ENCODE measurements at places on chromosomes 6 and 20. TPM values are rescaled to one million over a fixed set of nuclear protein-coding genes. Genes with fewer than 3 reads are reported as not detected.

DNA sequence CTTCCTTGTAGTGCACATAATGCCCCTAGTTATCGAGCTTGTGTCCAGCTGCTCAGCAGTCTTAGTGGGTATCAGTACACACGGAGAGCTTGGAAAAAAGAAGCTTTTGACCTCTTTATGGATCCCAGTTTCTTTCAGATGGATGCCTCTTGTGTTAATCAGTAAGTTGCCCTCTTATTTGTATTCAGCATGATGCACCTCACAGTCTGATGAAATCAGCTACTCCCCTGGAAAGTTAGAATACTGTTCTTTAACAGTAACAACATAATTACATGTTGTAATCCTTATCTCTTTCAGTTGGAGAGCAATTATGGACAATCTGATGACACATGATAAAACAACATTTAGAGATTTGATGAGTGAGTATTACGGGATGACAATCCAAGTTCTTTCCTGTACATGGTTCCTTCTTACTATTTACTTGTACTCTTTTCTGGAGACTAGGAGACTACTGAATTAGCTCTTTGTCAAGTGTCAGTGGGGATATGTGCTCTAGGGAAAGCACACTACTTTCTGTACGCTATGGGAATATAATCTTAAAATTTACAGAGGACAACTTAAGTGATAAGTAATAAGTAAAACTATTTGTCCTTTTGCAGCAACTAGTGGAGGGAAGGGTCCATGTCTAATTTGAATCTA is 39.1 kb downstream of the PGM3 start:
- DNase-seq, result no peak

DNA sequence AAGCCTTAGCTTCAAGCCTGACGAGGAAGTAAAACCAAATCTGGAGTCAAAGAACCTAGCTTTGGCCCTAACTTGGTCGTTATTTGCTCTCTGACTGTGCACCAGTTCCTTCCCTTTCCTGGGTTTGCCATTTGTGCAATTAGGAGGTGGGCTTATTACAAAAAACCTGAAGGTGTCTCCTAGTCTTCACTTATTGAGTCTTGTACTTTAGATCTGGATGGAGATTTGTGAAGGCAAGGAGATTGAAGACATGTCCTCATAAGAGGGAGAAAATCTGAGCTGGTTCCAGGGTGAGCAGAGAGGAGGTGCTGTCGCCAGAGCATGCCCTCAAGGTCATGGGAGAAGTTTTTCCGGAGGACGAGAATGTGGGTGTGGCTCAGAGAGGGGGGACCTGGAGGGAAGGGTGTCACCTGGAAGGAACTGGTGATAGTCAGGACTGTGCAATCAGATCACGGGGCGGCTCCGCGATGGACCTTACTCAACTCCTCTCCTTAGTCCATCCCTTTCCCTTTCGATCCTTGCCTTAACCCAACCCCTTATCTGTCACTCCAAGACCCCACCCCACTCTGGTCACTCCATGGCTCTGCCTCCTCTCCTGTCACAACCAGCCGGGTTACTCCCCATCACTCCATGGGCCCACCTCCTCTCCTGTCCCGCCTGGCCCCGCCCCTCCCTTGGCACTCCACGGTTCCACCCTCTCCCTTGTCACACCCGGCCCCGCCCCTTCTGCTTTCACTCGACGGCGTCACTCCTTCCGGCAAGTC is 588 bp upstream of the ACSS2 start:
- no peak for DNase-seq

DNA sequence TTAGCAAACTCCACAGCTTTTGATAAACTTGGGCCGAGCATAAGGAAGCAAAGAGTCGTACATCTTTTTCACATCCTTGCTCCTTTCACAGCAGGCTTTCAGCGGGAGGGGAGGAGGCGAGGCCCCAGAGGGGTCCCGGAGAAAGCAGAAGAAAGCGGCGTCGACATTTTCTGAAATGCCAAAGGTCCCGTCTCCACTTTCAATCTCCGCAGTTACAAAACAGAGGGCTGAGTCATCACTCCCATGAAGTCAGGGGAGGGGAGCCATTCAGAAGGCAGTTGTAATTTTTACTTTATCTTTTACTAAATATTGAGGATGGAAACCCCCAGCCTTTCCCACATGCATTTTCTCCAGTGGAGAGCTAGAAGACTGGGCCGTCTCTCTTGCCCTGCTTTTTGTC is 174.2 kb upstream of the THBS2 start:
- no peak for DNase-seq

DNA sequence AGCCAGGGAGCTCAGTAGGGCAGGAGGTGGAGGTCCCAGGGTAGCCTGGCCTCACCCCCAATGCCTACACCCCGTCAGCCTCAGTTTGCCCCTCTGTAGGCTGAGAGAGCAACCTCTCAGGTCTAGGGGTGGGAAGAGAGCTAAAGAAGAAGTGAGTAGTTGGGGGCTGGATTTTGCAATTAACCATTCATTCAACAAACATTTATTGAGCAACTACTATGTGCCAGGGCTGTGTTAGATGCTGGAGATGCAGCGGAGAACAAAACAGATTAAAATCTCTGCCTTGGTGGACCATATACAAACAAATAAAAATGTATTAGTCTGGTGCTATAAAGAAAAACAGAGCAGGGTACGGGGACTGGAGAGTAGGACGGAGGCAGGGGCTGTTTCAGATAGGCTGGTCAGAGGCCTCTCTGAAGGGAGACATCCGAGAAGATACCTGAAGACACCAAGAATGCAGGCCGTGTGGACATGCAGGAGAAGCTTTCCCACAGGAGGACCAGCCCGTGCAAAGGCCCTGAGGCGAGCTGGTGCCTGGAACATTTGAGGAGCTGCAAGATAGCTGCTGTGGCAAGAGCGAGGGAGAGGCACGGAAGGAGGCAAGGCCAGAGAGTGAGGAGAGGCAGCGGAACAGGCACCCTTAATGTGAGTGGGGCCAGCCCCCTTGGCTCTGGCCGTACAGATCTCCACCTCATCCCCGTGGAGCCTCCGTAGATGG is 60.3 kb downstream of the GRM4 start:
- DNase-seq, result no peak

Gene SERPINB6
- 68.0 TPM for total RNA-seq

Gene EMILIN3
- total RNA-seq, result not detected

Gene GPLD1
- 0.10 TPM for total RNA-seq

DNA sequence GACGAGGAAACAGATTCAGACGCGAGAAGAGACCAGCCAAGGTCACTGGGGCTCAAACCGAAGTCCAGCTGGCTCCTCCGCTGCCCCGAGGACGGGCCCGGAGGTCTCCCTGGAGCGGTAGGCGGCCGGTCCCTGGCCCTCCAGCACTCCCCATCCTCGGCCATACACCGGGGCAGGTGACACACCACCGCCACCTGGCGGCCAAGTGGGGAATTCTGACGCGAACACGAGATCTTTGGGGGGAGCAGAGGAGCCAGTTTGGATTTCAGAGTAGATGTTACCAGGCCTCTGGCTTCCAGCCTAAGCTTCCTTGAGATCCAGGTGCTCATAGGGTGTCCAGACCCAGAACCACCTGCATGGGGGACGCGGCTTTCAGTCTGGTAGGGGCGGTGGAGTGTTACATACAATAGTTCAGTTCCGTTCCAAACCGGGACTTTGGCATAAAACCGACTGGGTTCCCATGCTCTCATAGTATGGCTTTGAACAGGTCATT is 16.1 kb downstream of the BPIFB1 start:
- peak; percentile 83 for DNase-seq

GRCh38 chr6:33313709-33314514 is at the start of gene TAPBP:
TAPBP (minus strand) TSS chr6:33314078; CDS start chr6:33314041, 37 bp downstream.
- DNase-seq, result peak; percentile 72

GRCh38 chr6:21332660-21333059 is 260.9 kb upstream of the SOX4 start:
- no peak for DNase-seq

DNA sequence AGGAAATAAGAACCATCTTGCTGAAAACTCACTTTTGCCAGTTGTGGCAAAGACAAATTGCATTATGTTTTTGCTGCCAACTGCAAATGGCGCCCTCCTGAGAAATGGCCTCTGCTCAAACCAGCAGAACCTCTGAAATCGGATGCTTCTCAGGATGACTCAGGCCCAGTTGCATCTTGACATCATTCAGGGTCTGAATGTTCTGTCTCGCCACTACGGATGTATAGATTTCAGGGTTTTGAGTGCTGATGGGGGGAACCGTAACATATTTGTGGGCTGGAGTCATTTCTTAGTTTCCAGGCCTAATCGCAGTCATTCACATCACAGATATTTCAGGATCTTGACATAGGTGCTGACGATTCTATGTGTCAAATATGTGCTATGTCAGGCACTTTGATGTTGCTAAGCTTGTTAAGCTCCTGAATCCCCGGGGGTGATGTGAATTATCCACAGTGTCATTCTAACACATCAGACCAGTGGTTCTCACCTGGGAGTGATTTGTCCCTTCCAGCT is 207.1 kb downstream of the NFATC2 start:
- DNase-seq, result no peak

Gene GNRH2
- not detected for total RNA-seq

DNA sequence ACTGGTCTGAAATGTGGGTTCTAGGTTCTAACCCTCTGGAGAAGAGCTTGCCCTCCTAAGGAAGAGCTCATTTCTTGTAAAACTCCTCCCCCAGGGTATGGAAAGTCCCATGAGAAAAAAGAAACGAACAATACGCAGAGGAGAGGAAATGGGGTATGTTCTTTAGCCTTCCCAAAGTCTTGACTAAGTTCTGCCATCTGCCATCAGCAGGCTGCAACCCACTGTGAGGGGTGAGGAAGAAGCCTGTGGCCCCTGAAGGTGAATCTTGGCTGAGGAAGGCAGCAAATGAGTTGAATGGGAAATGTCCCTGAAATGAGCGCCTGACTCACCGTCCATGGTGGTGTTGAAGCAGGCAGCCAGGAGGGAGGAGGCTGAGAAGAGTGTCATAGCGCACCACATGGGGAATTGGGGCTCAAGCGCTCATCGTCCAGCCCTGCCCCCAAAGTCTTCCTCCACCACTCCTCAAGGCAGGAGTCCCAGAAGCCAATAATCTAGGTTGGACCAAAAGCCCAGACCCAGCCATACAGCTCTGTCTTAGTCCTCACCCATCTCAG is 10.4 kb upstream of the MATN4 start:
- DNase-seq, result no peak

DNA sequence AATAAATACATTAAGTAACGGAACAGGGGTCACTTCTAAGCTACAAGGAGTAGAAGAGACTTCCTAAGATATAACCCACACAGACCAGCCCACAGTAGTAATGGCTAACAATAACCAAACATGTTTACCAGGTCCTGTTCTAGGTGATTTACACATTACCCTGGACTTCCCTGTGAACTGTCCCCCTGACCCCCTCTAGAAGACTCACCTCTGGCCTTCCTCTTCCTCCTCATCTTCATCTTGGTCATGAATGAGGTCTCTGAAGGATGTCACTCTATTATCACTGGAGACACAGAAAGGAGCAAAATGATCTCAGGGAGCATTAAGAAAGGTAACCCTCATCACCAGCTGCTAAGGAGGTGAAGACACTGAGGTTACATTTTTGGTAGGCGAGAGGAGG is 8.7 kb downstream of the NSFL1C start:
- DNase-seq, result no peak

- DNase-seq, result no peak
These were observed 77.8 kb downstream of the NCR2 start for GRCh38 chr6:41413250-41413649.

Gene TAGAP
- 0.08 TPM for total RNA-seq

- no peak for DNase-seq
These were observed 28.9 kb upstream of the NNAT start for GRCh38 chr20:37492096-37492625.

Gene ASIP
- not detected for total RNA-seq

Gene PMEPA1
- total RNA-seq, result 47.7 TPM

GRCh38 chr20:10540636-10541493 is 105.8 kb downstream of the SLX4IP start:
- peak; percentile 34 for DNase-seq

GRCh38 chr20:9608639-9609340 is 94.4 kb downstream of the LAMP5 start:
- peak; percentile 10 for DNase-seq

- peak; percentile 14 for DNase-seq
These were observed 2.2 kb downstream of the UBR2 start for GRCh38 chr6:42565823-42566613.

DNA sequence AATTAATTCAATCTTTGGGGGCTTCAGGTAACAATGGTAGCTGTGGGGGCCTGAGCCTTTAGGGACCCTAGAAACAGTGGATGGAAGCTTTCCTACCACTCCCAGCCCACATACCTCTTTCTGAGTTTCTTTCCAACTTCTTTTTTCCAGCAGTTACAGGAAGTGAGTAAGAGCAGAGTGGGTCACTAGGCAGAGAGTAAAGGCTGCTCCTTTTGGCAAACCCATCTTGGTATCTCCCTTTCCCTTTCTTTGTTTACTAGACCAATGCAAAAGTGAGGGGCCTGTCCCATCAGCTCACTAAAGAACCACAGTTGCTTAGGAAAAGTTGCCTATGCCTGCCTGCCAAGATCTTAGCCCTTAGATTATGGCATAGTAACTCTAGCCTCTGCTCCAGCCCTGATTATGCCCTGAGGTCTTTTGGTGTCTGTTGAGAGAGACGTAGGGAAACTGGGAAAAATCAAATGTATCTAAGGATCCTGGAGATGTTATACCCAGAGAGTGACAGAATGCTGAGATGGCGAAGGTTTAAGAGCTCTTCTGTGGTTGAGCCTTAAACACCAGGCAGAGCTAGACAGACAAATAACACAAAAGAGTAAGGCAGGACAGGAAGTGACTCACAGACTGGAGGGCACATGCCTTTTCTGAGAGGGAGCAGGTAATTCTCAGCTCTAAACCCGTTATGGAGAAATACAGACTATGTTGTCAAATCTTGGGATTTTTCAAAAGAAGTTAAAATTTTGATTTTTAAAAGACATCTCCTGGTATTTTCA is 31.3 kb downstream of the TRMT6 start:
- DNase-seq, result peak; percentile 46

DNA sequence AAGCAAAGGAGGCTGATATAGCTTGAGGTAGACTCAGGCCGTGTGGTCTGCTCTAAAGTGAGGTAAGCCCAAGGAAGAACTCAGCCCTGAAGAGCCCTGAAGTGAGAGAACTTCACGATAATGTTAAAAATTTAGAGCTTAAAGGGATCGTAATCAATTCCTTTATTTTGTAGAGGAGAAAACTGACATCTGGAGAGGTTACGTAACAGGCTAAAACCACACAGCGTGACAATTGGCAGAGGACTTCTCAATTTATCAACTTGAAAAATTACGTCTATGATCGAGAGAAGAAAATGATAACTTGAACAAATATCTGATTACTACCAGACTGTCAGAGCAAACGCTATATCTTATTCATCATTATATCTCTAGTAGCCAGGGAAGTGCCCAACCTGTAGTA is 121.8 kb upstream of the FOXO3 start:
- DNase-seq, result no peak

All from HT-29 (cell line).